Urinary bladder (tissue), 4 donors: ENCODE measurements at places on chromosomes 11 and 22. TPM values are rescaled to one million over a fixed set of nuclear protein-coding genes. Genes with fewer than 3 reads are reported as not detected.

CLDN5 gene
- total RNA-seq: 49.3 TPM

DNA sequence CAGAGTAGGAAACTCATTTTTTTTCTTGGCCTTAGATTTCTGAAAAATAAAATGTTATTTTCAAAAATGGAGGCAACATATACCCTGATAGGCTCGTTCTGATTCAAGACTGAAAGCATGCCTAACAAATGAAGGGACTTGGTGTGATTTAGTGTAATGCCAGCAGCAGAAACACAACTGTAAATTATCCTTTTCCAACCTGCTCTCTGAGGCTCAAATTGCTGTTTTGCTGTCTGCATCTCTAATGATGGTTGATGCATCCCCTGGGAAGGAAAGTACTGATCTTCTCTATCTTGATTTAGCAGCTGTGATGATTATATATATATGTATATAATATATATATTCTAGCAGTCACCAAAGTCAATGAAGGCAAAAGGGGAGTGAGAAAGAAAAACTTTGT lies 537.2 kb upstream of the API5 start:
- no peak for DNase-seq

ARHGAP8 gene
- 2.4 TPM for total RNA-seq

OR2D2 gene
- 0.53 TPM for total RNA-seq

LDHAL6A gene
- total RNA-seq: not detected

- DNase-seq: no peak
Measured at GRCh38 chr11:124672536-124673215, 863 bp downstream of the SIAE start.

DNA sequence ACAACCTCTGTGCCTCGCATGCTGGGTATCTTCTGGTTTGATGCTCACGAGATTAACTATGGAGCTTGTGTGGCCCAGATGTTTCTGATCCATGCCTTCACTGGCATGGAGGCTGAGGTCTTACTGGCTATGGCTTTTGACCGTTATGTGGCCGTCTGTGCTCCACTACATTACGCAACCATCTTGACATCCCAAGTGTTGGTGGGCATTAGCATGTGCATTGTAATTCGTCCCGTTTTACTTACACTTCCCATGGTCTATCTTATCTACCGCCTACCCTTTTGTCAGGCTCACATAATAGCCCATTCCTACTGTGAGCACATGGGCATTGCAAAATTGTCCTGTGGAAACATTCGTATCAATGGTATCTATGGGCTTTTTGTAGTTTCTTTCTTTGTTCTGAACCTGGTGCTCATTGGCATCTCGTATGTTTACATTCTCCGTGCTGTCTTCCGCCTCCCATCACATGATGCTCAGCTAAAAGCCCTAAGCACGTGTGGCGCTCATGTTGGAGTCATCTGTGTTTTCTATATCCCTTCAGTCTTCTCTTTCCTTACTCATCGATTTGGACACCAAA lies 516 bp downstream of the OR52J3 start:
- DNase-seq: no peak

DDT gene
- 71.1 TPM for total RNA-seq

SORL1 gene
- total RNA-seq: 53.7 TPM

PRODH gene
- total RNA-seq: 1.1 TPM

- no peak for DNase-seq
Measured at GRCh38 chr11:102459393-102459792, 6.8 kb upstream of the TMEM123 start.

GRCh38 chr11:64810271-64810890 lies at the start of gene MEN1:
Gene MEN1, minus strand, starts transcription at chr11:64810551. Its CDS starts 442 bp downstream, at chr11:64810109.
- peak; percentile 91 for DNase-seq

- DNase-seq: no peak
Measured at GRCh38 chr11:7509966-7510365, 3.8 kb upstream of the PPFIBP2 start.

- no peak for DNase-seq
Measured at GRCh38 chr11:50178737-50179136, 146.1 kb downstream of the OR4C45 start.

DNA sequence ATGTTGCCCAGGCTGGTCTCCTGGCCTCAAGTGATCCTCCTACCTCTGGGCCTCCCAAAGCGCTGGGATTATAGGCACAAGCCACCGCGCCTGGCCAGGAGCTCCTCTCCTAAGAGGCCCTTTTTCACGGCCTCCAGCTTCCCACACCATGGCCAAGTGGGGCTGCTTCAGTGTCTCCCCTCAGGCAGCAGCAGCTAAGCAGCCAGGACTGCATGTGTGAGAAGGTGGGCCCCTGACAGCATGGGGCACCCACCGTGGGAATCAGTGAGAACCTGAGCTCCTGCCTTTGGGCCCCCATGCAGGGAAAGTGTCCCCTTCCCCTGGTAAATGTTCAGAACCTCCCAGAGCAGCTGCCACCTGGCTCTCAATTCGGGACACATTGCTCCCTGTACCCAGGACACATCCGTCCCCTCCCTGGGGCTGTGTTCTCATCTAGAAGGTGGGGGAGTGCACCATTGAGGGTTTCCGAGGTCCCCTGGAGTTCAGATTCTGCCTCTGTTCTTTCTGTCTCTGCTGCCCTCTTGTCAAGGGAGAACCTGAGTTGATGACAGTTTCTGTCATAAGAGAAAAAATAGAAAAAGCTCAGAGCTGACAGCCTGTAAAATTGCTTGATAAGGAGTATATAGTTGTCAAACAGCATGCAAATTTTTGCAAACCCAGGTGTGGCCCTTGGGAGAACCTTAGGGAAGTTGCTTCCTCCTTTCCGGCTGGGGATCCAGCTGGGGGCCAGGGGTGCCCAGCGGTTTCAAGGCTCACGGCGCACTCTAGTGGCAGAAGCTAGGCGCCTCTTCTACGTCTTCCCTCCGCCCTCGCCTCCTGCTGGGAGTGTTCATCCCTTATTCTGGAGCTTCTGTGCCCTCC lies 29.7 kb downstream of the FAM83F start:
- no peak for DNase-seq

GRCh38 chr11:1458340-1459218 lies 28.0 kb downstream of the MOB2 start:
- peak; percentile 52 for DNase-seq

DNA sequence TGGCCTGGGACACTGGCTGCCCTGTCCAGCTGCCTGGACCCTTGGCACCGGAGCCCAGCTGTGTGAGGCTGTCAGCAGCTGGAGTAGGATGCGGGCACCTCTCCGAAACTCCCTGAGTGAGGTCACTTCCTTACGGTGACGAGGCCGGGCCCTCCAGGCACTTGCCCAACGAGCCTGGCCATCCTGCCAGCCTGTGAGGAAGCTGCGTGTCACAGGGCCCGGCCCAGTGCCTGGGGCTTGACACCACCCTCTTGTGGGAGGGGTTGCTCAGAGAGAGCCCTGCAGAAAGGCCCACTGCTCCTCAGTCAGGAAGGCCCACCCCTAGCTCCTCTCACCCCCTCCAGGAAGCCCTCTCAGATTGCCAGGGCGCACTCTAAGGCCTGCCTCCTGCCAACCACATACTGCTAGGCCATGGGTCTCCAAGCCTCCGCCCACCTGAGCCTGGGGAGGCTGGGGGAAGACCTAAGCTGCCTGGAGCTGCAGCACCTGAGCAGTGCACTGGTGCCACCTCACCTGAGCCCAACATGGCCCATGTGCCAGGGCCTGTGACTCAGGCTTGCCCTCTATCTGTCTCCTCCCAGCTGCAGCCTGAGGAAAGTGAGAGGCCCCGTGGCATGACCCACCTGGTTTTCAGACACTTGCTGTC lies 4.3 kb upstream of the PHLDA2 start:
- no peak for DNase-seq

CAPN1 gene
- 94.3 TPM for total RNA-seq

OR51F1 gene
- not detected for total RNA-seq

- DNase-seq: no peak
Measured at GRCh38 chr11:73028611-73029010, 113.5 kb downstream of the FCHSD2 start.

GRCh38 chr11:75896843-75897419 lies 81.9 kb downstream of the UVRAG start:
- DNase-seq: peak; percentile 37

TPST2 gene
- 14.1 TPM for total RNA-seq

DNA sequence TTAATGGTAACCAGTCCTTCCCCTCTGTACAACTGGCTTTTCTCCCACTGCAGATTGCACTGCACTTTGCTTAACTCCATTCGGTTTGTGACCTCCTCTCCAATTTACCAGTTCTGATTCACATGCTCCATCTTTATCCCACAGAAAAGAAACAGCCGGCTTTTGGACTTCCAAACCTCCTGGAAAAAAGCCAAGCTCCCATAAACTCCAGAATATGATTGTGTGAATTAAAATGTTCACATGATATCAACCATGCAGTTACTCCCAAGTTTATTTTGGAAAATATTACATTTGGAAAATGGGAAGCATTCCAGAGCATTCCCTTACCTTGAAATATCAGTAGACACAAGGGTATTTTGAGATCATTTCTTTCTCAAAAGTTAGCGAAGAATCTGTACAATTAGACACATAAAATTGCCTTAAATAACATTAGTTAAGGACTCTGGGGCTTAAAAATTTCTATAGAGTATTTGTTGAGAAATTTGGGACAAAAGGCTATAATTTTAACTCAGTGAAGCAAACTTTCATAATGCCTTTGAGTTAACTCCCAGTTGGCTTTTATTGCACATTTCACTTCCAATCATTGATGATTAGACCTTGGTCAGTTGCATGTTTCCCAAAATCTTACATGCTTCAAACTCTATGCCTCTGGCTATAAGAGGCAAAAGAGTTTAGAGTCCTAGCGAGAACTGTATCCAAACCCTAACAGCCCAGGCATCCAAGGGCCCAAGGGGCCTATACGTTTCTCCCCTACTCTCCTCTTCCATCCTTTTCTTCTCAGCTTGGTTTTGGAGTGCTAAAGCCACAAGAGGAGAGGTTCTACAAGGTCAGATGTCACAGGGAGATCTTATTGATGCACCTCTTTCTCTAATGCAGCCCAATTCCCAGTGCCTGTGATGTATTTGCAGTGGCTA lies 23.6 kb upstream of the TMEM135 start:
- DNase-seq: no peak

DNA sequence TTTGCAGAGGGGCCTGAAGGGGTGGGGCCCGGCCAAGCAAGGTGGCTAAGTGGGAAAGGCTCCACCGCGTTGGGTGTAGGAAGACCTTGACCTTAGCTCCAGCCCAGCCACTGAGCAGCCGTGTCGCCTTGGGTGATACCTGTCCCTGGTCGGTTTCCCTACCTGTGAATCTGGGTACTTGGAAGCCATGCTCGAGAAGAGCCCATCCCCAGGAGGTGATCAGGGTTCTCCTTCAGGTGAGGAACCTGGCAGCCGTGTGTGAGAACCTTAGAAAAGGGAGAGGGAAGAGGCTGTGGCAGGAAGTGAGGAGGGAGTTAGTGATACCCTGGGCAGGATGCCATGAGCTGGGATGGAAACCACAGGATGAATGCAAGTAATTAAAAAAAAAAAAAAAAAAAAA lies 21.6 kb downstream of the PPARA start:
- DNase-seq: no peak

DNA sequence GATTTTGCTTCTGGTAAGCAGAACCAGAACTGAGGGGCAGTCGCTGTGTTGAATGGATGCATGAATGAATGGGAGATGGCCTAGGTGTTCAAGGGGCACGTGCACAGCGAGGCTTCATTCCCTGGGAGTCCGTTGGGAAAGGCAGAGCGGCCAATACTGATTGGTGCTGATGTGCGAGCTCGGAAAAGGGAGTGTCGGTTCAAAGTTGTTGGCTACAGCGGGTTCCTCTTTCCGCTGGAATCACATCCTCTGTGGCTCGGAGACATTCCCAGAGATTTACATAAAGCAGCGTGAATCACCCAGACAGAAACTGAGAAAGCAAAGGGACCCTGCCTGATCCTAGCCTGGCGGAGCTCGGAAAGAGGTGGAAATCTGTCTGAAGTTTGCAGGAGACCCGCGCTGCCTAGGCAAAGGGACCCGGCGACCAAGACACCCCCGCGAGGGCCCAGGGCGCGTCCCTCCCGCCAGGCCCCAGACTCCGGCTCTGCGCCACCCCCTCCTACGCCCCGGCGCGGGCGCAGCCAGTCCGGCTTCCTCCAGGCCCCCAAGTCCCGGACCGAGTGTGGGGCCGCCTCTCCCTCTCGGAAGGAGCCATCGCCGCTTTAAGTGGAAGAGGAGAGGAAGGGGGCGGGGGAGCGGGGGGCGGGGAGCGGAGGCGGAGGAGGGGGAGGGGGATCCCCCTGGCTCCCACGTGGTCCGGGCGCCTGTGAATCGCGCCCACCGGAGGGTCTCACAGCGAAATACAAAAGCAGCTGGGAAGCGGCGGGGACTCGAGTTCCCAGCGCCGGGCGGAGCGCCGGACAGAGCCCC lies at the start of gene FJX1:
FJX1 (plus strand) TSS at position 774 of the 810 bp plus-strand sequence. CDS start 177 bp downstream, outside the sequence.
- DNase-seq: peak; percentile 77

MS4A4E gene
- total RNA-seq: 0.90 TPM

DNA sequence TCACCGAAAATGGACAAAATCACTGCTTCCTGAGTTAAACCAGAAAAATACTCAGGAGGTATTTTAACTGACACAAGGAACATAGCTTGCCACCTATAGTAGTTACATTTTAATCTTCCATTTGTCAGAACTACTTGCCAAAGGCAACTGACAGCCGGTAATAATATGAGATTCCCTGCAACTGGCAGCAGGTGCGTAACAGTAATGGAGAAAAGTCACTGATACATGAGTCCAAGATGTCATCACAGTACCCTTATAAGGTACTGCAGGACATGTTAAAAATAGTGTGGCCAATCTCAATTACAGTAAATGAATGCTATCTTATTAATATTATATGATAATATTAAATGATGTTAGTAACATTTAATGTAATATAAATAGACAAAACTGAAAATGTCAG lies 21.1 kb upstream of the ARHGAP32 start:
- DNase-seq: no peak

CNIH2 gene
- 1.1 TPM for total RNA-seq

DNA sequence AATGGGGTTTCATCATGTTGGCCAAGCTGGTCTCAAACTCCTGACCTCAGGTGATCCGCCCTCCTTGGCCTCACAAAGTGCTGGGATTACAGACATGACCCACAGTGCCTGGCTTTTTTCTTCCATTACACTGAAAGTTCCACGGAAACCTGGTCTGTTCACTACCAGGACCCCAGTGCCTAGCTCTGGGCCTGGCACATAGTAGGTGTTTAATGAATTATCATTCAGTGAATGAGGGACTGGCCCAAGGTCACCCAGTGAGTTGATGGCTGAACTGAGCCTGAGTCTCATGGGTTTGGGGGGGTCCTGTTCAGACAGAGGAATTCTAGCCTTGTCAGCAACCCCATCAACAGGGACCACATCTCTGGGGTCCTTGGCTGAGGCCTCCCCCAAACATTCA lies 3.1 kb downstream of the C11orf86 start:
- no peak for DNase-seq

GRCh38 chr22:21719024-21719423 lies 16.6 kb downstream of the YPEL1 start:
- no peak for DNase-seq

MUS81 gene
- total RNA-seq: 38.2 TPM

TECTA gene
- total RNA-seq: 0.85 TPM

CBLIF gene
- total RNA-seq: not detected

DNA sequence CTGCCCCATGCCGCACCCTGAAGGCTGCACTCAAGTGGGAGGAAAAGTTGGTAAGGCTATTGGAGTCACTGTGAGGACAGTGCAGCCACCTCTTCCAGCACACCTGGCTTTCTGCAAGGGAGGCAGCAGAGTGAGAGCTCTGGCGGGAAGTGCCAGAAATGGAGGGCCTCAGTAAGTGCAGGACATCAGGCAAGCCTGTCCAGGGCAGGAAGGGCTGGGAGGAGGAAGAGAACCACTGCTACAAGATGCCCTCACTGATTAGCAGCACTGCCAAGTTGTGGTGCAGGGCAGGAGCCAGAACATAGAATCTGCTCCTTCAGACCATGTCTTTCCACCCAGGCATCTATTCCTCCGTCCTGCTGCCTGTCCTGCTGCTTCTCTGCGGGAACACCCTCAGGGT lies 61.2 kb upstream of the CLTCL1 start:
- no peak for DNase-seq

HORMAD2 gene
- total RNA-seq: not detected
